ENCODE measurements at places on chromosomes 5 and 9.

GRCh38 chr5:68316469-68316868, 100.9 kb downstream of the PIK3R1 start:
- no peak for DNase-seq

DNA sequence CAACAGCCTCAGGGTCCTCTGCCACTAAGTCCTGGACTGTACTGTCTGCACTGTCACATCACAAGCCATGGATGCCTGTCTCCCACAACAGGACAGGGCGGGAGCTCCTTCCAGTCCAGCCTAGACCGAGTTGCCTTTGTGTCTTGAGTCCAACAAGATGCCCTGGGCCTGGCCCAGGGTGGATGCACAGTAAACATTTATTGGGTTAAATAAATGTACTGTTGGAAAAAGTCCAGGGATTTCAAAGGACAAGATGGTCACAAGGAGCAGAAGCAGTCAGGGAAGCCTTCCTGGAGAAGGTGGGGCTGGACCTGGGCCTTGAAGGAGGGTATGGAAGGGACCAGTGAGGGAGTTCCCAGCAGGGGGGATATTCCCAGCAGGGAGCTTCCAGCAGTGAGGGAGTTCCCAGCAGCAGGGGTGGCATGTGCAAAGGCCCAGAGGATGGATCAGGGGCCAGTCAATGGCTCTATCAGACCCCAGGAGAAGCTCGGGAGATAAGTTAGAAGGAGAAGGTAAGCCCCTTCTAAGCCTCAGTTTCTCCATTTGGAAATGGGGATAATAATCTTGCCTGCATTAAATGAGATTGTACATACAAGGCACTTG, 72.7 kb upstream of the NEURL1B start:
- DNase-seq, result no peak

- DNase-seq, result no peak
These were observed 59.0 kb upstream of the RETREG1 start for GRCh38 chr5:16675806-16676205.

- DNase-seq, result no peak
These were observed 20.5 kb upstream of the CDKN2AIPNL start for GRCh38 chr5:134432174-134432573.

DNA sequence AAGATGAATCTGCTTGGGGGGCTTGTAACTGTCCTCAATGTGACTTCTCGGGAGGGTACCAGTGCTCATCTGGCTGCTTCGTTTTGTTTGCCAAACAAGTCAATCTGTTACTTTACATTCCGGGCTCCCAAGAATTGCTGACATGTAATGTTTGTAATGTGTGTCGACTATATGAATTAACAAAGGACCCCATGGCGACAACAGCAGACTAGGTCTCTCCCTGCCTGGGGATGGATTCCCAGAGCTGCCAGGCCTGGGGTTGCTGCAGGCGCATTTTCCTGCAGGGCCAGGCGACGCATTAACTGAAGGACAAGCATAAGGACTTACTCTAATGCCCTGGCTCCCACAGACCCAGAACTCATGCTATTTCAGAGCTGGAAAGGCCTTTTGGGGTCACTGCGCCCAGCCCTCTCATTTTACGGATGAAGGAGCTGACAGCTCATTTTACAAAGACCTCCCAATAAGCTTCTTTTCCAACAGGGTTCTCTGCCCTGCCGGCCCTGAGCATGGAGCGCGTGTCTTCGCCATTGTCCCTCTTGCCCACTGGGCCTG, 214.8 kb downstream of the TTLL11 start:
- no peak for DNase-seq

GRCh38 chr9:133932181-133932580, 59.9 kb downstream of the VAV2 start:
- DNase-seq, result no peak

GRCh38 chr9:136002881-136003280, 41.7 kb upstream of the UBAC1 start:
- DNase-seq, result no peak

DNA sequence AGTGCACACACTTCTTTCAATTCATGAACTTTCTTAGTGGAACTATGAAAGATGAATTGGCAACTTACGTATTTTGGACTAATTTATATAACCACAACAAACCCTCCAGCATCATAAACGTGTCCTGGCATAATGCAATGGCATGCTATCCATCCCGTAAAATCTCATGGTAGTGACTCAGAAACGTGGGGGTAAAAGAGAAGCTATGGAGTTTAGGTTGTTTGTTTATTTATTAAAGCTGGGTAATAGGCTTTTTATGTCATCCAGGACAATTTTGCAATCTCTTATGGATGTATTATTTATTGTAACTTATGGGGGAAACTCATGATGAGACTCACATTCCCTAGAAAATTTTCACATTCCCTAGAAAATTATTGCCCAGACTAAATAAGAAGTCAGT, 106.3 kb downstream of the GDA start:
- DNase-seq, result no peak

- DNase-seq, result no peak
These were observed 30.6 kb upstream of the MVB12B start for GRCh38 chr9:126295936-126296600.

- no peak for DNase-seq
These were observed 29.7 kb upstream of the PPP2CA start for GRCh38 chr5:134255418-134256150.

DNA sequence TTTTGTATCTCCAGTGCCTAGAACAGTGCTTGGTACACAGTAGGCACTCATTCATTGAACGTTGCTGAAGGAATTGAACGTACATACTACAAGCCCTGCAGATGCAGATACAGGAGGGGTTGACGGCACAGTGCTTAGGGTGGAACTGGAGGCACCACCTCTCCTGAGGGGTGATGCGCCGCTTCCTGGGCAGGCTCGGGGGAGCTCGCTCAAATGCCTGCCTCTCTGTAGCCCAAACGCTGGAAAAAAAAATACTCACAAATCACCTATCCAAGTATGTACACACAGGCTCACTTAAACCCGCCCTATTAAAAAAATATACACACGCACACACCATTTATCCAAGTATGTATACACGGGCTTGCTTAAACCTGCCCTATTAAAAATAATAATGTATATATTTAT, 536 bp upstream of the COMMD10 start:
- DNase-seq, result peak; percentile 24

- no peak for DNase-seq
These were observed 3.6 kb upstream of the SARDH start for GRCh38 chr9:133741716-133742115.

- no peak for DNase-seq
These were observed 3.7 kb downstream of the HCN1 start for GRCh38 chr5:45692481-45692880.

DNA sequence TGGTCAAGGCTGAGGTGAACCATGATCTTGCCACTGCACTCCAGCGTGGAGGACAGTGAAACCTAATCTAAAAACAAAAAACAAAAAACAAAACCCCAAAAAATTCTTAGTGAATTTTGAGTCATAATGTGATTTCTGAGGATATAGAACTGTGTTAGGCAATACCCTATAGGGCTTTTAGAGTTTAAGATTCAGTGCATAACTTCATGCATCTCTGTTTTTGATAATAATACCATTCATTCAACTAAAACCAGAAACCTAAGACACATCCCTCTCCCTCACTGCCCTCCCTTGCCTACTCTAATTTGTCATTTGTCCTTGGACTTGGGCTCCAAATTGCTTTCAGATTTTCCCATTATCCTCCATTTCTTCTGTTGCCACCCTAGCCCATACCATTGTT, 405.7 kb upstream of the EDIL3 start:
- no peak for DNase-seq

GRCh38 chr5:135225856-135226560, 173.0 kb downstream of the MACROH2A1 start:
- DNase-seq, result no peak
